Caco-2 (cell line): ENCODE measurements at places on chromosomes 13 and 19. TPM values are rescaled to one million over a fixed set of nuclear protein-coding genes. Genes with fewer than 3 reads are reported as not detected.
A peak's percentile ranks its signal among the peaks of the same experiment; 100 is the strongest.

- no peak overlapping the region for H3K4me3 ChIP-seq
- no peak overlapping the region for H3K27ac ChIP-seq
- no peaks in the 10 kb centered on the region for H3K36me3 ChIP-seq
- H3K27me3 ChIP-seq, result no peaks in the 10 kb centered on the region; the same call in 1 of the 2 replicates
- H3K4me1 ChIP-seq, result 0 out of 2 replicates have a peak, but pooled peaks cover 4% of the 10 kb centered on the region
These were observed 5.7 kb downstream of the COL5A3 start for GRCh38 chr19:10004617-10005016.

GRCh38 chr13:95128045-95128643 lies 173.1 kb downstream of the ABCC4 start:
- H3K4me3 ChIP-seq, result no peak overlapping the region
- DNase-seq, result no peak
- H3K4me1 ChIP-seq, result peaks cover 22% of the 10 kb centered on the region
- peak overlapping the region; percentile 48 for H3K27ac ChIP-seq

RXFP2 gene
- total RNA-seq, result not detected in 2 replicates

ICAM4 gene
- 9.0 and 9.4 TPM in 2 replicates for total RNA-seq

- no peak for DNase-seq
- H3K4me3 ChIP-seq, result no peak overlapping the region
- H3K36me3 ChIP-seq, result no peaks in the 10 kb centered on the region
- H3K27ac ChIP-seq, result no peak overlapping the region
These were observed 105.0 kb downstream of the DGKH start for GRCh38 chr13:42153199-42154113.

DNA sequence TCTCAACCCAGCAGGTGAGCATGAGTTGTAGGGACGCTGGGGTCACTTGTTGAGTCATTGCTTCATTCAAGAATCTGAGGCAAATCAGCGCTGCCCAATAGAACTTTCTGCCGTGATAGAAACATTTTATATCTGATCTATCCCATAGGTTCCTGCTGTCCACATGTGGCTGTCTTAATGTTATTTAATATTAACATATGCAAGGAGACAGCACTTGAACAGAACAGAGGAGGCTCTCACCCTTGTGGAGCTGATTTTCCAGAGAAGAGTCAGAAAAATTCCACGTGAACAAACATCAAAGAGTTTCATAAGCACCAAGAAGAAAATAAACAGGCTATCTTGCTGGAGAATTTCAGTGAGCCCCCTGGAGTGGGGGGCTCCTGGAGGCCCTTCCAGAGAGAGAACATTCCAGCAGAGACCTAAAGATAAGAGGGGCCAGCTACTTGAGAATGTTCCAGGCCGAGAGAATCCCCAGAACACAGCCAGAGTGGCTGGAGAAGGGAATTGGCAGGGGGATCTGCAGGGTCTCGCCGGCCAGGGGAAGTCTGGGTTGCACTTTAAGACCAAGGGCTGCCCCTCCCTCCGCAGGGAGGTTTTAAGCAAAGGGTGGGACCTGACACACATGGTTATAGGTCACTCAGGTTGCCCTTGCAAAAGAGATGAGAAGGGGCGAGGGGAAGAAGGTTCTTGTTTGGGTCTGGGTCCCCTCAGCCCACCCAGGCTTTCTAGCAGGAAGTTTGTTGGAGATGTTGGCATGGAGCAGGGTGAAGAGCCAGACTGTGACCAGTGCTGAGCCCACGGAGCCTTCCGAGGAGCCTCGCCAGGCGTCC lies 135.7 kb downstream of the CRYL1 start:
- H3K27me3 ChIP-seq, result no peaks in the 10 kb centered on the region
- H3K36me3 ChIP-seq, result no peaks in the 10 kb centered on the region
- no peak overlapping the region for H3K4me3 ChIP-seq
- no peaks in the 10 kb centered on the region for H3K4me1 ChIP-seq
- H3K27ac ChIP-seq, result no peak overlapping the region

- no peak overlapping the region for H3K4me3 ChIP-seq
- no peaks in the 10 kb centered on the region for H3K27me3 ChIP-seq
- H3K36me3 ChIP-seq, result no peaks in the 10 kb centered on the region
- H3K4me1 ChIP-seq, result 0 out of 2 replicates have a peak, but pooled peaks cover 3% of the 10 kb centered on the region
- H3K27ac ChIP-seq, result no peak overlapping the region
These were observed 958.4 kb upstream of the SLC10A2 start for GRCh38 chr13:104024416-104025170.

- DNase-seq, result no peak
- no peaks in the 10 kb centered on the region; the same call in 1 of the 2 replicates for H3K27me3 ChIP-seq
- no peak overlapping the region for H3K27ac ChIP-seq
- no peaks in the 10 kb centered on the region for H3K36me3 ChIP-seq
- H3K4me1 ChIP-seq, result 0 out of 2 replicates have a peak, but pooled peaks cover 3% of the 10 kb centered on the region
These were observed 904 bp upstream of the SOX1 start for GRCh38 chr13:112065867-112066623.
